GM10248 (cell line): ENCODE measurements at places on chromosomes 12 and 14.

DNA sequence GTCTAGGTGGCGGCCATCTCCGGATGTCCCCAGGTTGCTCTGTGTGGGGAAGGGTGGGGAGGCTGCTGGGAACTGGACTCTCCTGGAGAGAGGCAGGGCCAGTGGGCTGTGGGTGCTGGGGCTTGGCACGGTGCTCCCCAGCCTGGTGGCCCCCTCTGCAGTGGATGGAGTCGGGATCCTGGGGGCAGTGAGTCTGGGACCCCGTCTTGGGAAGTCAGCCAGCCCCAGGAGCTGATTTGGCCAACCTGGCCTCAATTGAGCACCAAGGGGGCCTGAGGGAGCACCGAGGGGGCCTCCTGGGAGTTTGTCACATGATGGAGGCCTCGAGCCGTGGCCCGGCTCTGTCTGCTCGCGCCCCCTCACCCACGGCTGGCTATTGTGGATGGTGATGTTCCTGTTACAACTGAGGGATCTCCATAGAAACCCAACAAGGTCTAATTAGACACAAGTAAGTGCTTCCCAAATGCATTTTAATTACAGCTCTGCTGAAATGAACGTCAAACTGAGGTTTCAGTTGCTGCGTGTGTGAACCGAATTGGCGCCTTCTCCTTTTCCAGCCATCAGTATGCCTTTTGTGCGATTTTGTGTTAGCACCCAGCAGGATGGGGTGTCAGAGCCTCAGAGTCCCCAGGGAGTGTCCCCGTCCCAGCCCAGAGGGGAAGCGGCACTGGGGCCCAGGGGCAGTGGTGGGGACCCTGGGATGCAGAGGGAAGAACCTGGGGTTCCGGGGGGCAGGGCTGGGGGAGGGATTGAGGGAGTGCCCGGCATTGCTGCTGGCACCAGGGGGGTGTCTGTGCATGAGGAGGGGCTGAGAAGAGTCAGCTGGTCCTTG is 71.8 kb downstream of the KIF26A start:
- DNase-seq: no peak

- DNase-seq: no peak
Observed at GRCh38 chr12:96375841-96376604, 24.2 kb downstream of the CDK17 start.

DNA sequence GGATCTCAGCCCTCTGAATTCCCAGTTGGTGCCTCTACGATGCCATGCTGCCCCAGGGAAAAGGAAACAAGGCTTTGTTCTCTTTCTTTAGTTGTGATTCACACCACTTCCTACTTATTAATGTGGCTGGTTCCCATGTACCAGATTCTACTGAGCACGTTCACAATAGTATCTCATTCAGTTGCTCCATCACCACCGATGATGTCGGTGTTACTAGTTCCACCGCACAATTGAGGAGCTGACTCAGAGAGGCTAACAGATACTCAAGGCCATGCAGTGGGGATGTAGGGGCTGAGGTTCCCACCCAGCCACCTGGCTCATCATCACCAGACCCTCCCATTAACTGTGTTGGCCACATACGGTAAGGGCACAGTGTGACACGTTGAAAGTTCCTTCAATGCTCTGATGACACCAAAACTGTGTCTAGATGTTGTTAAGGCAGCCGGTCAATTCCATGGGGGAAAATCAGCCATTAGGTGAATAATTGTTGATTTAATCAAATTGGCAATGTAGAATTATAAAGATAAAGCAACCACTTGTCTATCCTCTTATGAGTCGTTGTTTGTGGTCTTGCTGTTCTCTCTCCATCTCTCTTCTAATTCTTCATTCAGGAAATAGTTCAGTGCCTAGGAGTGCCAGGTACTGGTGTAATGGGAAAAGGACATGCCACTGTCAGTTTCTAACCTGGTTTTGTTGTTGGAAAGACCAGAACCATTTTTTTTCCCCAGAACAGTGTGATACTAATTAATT is 244.2 kb upstream of the CRY1 start:
- no peak for DNase-seq

DNA sequence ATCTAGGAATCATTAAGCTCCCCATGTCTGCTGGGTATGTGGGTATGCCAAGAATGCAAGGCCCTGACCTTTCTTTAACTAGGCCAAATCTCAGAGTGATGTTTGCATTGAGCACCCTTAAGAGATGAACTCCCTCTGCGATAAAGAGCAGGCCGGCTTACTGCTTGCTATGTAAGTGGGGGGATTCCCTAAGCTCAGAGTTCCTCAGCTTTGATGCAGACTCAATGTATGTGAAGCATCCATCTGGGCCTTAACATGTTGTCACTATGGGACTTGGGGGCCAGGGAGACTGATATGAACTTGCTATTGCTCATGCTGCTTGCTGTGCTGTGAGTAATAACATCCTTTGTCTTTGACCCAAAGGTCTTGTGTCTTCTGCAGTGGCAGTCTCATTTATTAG is 149.7 kb downstream of the C12orf75 start:
- DNase-seq: no peak

GRCh38 chr12:28936221-28936620 is 212.9 kb upstream of the FAR2 start:
- DNase-seq: no peak

GRCh38 chr12:51863363-51863932 is 14.9 kb upstream of the FIGNL2 start:
- no peak for DNase-seq

GRCh38 chr12:33432992-33433391 is 6.6 kb downstream of the SYT10 start:
- no peak for DNase-seq

DNA sequence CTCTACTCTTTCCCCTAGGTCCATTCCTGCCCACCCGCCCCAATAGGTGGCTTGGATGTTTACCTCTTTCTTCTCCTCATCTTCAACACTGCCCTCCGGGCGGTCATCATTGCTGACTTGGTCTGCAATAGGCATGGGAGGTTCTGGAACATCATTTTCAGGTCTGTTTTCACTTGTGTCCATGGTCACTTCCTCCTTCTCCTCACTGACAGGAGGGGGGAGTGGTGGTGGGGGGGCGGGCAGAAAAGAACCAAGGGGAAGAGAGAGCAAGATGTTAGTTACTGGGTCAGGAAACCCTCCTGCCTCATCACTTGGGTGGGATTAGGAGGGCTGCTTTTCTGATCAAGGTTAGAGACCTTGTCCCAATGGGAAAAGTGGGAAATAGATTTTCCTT is 12.1 kb upstream of the CDH24 start:
- DNase-seq: no peak

- DNase-seq: no peak
Observed at GRCh38 chr14:102605029-102605428, 12.6 kb downstream of the RCOR1 start.

DNA sequence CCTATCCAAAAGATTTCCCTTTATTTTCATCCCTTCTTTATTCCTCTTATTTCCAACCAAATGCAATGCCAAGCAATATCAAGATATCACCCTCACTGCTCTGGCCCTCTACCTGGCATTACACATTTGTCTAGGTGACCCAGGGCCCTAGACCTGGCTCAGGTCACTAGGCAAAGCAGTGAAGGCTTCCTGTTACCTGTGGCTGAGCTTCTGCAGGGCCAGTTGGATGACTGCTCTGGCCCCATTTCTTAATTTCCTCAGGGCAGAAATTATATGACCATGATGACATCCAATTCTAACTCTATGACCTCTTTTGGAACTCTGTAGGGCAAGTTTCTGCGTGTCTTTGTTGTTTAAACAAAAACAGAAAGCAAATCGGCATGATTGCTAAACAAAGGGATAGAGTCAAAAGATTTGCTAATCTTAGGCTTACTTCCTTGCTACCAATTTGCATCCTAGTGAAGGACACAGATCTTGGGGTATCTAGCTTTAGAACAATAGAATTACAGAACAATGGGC is 7.4 kb upstream of the CCDC198 start:
- no peak for DNase-seq

DNA sequence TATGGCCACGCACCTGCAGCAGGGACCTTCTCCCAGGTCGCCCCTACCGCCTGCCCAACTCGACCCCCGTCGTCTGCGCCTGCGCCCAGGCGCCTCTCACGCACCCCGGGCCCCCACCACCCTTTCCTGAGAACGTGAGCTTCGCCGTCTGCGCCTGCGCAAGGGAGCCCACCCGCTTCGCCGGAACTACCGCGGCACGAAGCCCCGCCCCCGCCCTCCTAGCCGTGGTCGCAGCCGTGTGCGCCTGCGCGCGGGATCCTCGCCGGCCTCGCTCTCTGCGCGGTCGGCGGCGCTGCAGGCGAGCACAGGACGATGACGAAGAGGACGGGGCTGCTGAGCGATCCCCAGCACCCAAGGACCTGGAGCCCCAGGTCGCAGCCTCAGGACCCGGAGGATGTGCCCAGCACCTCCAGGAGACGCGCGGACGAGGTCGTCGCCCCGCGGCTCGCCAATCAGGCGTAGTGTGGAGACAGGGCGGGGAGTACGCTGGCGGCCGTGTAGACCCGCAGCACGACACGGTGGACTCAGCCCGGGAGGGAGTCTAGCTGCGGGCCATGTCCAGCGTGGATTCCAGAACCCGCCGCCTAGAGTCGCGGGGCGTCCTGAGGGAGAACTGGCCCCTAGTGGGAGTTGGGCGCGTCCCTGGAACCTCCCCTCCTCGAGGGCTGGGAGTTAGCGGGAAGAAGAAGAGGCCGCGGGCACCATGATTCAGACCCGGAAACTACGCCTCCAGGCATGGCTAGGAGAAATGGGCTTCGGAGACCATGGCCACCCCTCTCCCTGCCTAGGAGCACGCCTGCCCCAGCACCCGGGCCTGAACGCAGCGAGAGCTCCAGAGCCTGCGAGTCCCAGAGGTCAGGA is 1120.8 kb upstream of the TMEM132C start:
- DNase-seq: no peak

DNA sequence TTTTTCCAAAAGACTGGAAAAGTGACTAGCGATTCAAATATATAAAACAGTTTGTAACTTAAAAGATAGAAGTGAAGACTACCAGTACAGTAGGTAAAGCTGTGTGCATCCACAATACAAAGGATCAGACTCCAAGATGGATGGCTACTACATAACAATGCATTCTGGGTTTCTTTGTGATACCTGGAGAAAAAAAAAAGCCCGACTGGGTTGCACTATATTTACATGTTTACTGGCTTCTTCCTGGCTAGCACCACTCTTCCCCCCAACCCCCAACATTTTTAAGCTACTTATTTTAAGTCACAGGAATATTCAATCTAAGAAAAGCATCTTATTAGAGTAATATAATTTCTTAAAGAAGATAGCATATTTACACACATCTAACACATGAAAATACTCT is 61.1 kb upstream of the SINHCAF start:
- DNase-seq: no peak

GRCh38 chr14:80637756-80638619 is 303.6 kb downstream of the CEP128 start:
- no peak for DNase-seq

- no peak for DNase-seq
Observed at GRCh38 chr12:75489187-75489586, 8.6 kb downstream of the GLIPR1 start.

- DNase-seq: no peak
Observed at GRCh38 chr12:126588586-126589249, 1523.5 kb downstream of the AACS start.

DNA sequence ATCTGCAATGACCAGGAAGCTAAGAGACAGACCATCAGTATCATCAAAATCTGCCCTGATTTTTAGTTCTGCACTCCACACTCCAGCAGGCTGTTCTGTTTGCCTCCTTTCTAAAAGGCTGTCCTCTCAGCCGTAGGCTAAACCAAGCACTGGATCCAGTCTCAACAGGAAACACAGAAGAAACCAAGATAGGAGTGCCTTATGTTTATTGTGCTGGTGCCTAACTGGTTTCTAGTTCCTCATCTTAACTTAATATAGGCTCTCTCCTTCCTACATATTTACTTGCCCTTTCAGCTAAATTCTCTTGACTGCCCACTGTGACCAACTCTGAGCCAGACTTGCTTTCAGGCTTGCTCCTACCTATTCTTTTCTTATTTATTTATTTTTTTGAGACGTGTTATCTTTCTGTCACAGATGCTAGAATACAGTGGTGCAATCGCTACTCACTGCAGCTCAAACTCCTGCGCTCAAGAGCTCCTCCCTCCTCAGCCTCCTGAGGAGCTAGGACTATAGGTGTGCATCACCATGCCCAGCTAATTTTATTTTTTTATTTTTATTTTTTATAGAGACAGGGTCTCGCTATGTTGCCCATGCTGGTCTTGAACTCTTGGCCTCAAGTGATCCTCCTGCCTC is 30.8 kb downstream of the GALNT4 start:
- peak; percentile 12 for DNase-seq

DNA sequence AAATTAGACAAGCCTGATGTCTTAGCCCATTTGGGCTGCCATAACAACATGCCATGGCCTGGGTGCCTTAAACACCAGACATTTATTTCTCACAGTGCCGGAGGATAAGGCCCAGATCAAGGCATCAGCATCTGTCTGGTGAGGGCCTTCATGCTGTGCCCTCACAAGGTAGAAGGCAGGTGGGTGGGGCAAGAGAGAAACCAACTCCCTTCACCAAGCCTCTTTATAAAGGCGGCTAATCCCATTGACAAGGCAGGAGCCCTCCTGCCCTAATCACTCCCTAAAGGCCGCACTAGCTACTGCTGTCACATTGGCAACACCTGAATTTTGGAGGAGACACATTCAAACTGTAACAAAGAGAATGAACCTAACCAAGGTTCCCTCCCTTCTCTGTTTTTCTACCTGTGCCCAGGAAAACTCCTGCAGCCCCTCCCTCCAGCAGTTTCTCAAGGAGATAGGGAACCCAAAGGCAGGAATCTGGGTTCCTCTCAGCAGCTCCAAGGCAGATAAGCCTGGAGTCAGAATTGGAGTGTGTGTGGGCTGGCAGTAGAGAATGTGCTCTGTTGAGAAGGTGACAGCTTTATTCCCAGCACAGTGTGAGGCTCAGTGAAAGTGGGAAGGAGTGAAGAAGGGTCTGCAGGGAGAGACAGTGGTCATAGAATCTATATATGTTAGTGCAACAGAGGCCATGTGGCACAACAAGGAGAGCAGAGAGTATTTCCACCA is 21.7 kb upstream of the GPATCH2L start:
- DNase-seq: no peak

- no peak for DNase-seq
Observed at GRCh38 chr12:65462484-65462883, 184.0 kb downstream of the MSRB3 start.
